Amniotic epithelial cell (primary cell): ENCODE measurements at places on chromosomes 6 and 20.

DNA sequence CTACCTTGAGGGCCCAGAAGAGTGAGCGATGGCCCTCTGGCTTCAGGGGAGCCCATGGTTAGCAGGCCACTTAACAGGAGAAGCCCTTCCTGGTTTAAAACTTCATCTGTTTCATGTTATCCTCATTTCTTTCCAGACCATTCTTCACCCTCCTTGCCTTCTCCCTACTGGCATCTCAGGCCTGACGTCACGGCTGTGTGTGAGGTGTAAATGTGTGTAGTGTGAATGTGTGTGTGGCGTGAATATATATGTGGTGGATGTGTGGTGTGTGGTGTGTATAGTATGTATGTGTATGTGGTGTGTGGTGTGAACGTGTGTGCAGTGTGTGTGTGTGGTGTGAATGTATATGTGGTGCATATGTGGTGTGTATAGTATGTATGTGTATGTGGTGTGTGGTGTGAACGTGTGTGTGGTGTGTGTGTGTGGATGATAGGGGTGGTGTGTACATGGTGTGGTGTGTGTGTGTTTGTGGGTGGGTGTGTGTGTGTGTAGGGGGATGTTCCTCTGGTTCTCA is 88.5 kb downstream of the SOD2 start:
- no peak for DNase-seq

DNA sequence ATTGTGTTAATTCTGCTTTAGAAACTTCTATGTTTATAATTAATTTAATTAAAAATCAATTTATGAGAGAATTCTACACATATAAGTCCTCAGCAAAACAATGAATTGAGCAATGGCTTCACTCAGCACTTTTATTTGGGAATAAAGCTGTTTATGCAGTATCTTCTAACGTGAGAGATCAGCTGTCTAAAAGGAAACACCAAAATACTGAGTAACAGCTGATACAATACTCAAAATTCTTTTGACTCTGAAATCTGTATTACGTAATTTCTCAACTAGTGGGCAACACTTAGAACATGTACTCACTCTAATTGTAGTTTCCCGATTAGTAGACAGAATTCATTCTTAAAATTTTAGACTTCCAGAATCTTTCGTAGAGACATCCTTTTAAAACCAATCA is 49.8 kb downstream of the MAP3K7 start:
- DNase-seq, result peak; percentile 71

GRCh38 chr6:132391391-132392269 is 9.6 kb downstream of the MOXD1 start:
- peak; percentile 21 for DNase-seq

DNA sequence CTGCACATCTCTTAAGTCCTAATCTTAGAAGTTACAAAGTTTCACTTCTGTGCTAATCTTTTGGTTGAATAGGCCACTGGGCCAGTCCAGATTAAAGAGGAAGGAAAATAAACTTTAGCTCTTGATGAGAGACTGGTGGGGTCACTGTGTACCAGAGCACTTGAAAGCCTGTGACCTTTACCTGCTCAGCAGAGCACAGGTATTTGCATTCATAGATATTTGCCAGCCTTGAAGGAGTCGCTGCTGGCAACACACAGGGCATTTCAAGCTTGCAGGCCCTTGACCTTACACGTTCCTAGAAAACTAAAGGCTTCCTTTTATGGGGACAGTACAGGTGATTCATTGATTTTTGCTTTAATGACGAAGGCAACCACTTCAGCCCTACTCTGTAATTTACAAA is 108.4 kb upstream of the SLC22A23 start:
- no peak for DNase-seq

DNA sequence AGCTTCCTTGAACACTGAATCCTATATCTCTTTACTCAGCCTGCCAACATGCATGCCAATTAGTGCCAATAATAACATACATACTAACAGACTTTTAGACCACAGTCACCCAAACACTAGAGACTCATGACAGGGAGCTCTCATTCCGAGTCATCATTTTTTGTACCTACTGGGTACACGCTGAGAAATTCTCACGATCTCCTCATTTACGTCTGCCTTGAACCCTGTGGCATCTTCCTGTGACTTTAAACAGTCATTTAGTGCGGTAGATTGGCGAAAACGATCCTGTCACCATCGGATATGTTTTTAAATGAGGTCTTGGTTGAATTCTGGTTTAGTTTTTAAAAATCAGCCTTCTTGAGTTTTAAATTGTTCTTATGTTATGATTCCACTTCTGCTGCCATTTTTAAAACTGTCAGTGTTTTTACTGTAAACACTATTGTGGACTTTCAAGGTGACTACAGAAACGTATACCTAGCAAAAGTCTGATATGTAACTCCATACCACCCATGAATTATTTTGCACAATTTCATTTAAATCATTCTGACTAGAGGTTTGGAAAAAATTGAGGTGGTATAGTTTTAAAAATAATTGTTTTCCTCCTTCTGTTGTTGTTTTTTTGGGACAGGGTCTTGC is 275.4 kb downstream of the TSHZ2 start:
- no peak for DNase-seq

- DNase-seq, result peak; percentile 63
Observed at GRCh38 chr20:52078289-52078688, 113.3 kb downstream of the ZFP64 start.

- no peak for DNase-seq
Observed at GRCh38 chr6:26034905-26035304, 52.3 kb upstream of the HFE start.

- peak; percentile 76 for DNase-seq
Observed at GRCh38 chr20:50691573-50692551, 520 bp upstream of the RIPOR3 start.

GRCh38 chr6:92979281-92979680 is 440.1 kb downstream of the EPHA7 start:
- peak; percentile 13 for DNase-seq

GRCh38 chr6:154873546-154873945 is 121.6 kb upstream of the TIAM2 start:
- no peak for DNase-seq

DNA sequence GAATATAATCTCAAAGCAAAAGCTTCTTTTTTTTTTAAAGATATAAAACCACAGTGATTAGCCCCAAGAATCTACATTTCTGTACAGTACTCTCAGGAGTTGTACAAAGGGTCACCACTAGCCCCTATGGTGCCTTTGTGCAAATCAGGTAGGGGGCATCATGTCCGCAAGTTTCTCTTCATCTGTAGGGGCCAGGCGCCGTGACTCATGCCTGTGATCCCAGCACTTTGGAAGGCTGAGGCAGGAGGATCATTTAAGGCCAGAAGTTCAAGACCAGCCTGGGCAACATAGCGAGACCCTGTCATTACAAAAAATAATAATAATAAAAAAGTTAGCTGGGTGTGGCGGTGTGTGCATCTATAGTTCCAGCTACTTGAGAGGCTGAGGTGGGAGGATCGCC is 63.9 kb downstream of the ZMYND8 start:
- DNase-seq, result no peak

- no peak for DNase-seq
Observed at GRCh38 chr6:69096681-69097080, 461.6 kb downstream of the ADGRB3 start.

DNA sequence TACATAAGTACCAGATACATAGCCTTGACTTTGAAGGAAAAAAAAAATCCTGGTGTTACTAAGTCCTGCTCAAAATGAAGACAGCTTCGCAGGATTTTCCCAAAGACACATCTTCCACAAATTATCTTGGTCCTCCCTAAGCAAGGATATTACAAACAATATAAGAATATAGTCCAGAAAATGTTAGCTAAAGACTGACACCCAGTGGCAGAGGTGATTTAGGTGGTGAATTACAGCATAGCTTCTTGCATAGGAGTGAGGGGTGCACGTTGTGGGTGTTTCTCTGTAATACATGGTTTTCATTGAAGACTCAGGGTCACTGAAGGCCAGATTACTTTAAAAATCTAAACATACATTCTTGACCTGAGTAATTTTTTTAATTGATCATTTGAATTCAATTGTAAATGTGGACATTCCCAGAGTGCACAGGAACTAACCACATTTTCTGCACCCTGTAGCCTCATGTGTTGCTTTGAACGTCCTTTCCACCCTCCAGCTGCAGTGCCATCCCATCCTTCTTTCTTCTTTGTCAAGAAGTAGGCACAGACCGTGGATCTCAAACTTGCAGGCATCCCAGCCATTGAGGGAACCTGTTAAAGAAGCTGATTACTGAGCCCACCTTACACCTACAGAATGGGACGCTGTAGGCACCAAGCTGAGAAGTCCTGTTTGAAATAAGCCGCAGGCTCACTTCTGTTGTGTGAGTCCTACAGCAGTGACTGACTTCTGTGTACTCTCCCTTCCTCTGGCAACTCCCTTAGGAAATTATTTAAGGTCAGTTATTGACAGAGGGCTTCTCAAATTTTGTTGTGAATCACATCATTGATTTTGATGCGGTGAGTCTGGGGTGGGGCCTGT is 102.6 kb downstream of the PERP start:
- DNase-seq, result peak; percentile 34

- peak; percentile 21 for DNase-seq
Observed at GRCh38 chr6:21595285-21596144, 2.0 kb downstream of the SOX4 start.

- DNase-seq, result no peak
Observed at GRCh38 chr6:49401063-49401462, 62.0 kb downstream of the MMUT start.

- no peak for DNase-seq
Observed at GRCh38 chr20:50189681-50190250, 864 bp upstream of the CEBPB start.

DNA sequence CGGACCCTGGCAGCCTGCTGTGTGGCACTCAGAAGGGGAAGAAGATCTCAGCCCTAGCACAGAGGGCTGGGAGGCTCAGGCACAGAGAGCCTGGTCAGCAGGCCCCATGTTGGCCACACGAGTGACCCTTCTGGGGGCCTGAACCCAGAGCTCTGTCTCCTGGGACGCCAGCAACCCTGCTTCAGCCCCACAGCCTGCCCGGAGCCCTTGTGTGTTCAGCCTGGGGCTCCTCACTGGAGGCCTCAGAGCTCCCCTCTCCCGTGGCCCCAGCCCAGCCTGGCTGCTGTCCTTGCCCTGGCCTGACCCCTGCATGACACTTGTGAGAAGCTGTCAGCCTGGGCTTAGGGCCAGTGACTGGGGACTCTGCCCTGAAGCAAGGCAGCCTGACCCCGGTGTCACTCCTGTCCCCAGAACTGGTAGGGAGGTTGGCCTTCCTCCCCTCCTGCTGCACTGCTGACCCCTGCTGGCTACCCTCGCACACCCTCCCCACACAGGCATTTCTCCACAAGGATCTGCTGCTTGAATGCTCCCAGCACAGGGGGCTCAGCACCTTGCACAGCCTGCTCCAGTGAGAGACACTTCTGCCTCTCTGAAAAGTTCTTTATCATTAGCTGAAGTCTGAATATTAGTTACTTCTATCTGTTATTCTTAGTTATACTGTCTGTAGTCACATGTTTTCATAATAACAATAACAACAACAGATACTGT is 15.4 kb upstream of the IP6K3 start:
- peak; percentile 54 for DNase-seq

GRCh38 chr6:159056432-159056831 is 11.6 kb upstream of the TAGAP start:
- no peak for DNase-seq

DNA sequence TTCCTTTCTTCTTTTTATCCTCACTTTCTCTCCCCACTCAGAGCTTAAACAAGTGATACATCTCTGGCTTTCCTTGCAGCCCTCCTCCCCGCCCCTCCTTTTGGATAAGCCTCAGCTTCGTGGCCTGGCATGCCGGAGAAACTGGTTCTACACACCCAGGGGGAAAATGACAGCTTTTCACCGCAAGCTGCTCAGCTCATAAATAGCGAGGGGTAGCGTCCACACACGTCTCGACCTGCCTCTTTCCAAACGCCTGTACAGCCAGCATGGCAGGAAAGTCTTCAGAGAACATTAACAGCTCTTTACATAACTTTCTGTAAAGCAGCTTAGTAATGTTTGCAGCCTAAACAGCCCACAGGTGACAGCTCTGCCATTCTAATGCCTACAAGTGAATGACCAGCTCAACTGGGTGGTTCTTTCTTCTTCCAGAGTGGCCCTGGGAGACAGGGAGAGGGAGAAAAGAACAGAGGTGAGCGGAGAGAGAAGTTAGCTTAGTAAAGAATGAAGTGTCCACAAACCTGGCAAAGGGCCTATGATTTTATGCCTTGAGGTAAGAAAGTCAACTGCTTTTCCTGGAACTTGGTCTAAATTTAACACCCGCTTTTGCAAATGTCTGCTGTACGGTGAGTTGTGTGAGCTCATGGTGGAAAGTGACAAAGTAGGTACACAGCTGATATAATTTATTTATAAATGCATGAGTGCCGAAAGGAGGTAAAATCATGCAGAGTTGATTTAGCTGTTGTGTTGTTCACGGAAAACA is 251.5 kb downstream of the TFAP2A start:
- no peak for DNase-seq

DNA sequence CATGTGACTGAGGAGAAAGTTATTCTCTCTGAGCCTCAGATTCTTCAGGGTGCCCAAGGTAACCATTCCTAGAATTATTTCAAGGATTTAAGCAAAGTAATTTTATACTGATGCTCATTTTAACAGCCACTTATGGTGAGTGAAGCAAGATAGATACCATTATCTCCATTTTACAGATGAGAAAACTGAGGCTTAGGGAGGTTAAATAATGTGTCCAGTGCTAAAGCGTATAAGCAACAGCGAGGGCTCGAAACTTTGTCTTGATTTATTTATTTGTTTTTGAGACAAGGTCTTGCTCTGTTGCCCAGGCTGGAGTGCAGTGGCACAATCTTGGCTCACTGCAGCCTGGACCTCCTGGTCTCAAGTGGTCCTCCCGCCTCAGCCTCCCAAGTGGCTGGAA is 53.6 kb downstream of the FOXF2 start:
- DNase-seq, result no peak

DNA sequence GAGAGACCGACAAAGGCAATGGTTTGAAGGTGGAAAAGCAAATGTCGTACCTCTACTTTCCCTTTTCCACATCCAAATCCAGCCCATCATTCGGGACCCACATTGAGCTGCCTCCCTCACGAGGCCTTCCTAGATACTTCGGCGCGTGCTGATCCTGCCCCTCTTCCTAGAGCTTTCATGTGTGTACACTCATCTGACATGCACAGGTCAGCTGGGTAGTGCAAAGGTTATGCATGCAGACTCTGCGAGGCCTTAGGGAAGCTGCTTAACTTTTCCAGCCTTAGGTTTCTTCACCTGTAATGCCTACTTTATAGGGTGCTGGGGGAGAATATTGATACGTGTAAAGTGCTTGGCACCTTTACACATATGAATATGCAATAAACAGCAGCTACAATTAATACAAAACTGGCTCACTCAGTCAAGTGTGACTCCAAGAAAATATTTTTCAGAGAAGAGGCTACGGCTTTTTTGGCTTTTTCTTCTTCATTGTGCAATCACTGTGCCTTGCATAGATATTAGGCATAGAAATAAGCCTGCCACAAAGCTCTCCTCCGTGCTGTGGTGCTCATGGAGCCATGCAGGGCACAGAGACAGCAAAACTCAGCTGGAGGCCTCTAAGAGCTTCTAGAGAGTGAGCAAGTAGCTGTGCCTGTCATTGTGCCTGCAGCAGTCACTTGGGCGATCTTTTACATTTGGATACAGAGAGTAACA is 3.6 kb upstream of the MANBAL start:
- no peak for DNase-seq

GRCh38 chr20:45289942-45290676 is 16.5 kb upstream of the RBPJL start:
- DNase-seq, result no peak

- peak; percentile 43 for DNase-seq
Observed at GRCh38 chr6:2102316-2102883, 143.0 kb downstream of the GMDS start.

GRCh38 chr20:16191496-16191895 is 381.8 kb downstream of the KIF16B start:
- DNase-seq, result no peak

- DNase-seq, result no peak
Observed at GRCh38 chr6:56541030-56541600, 101.6 kb downstream of the DST start.
